ENCODE measurements at places on chromosomes 3 and 15. TPM values are rescaled to one million over a fixed set of nuclear protein-coding genes. Genes with fewer than 3 reads are reported as not detected.

Gene ISLR2
- polyA plus RNA-seq, result 0.63 TPM

Gene KLHL18
- polyA plus RNA-seq, result 14.5 TPM

Gene ULK3
- 36.6 TPM for polyA plus RNA-seq

Gene EXD1
- polyA plus RNA-seq, result not detected

Gene GOLGA8G
- 0.29 TPM for polyA plus RNA-seq

Gene CCNB2
- 43.1 TPM for polyA plus RNA-seq

Measured in right renal pelvis (tissue), 4 donors.